SJCRH30 (cell line): ENCODE measurements at places on chromosomes 1 and 21.

DNA sequence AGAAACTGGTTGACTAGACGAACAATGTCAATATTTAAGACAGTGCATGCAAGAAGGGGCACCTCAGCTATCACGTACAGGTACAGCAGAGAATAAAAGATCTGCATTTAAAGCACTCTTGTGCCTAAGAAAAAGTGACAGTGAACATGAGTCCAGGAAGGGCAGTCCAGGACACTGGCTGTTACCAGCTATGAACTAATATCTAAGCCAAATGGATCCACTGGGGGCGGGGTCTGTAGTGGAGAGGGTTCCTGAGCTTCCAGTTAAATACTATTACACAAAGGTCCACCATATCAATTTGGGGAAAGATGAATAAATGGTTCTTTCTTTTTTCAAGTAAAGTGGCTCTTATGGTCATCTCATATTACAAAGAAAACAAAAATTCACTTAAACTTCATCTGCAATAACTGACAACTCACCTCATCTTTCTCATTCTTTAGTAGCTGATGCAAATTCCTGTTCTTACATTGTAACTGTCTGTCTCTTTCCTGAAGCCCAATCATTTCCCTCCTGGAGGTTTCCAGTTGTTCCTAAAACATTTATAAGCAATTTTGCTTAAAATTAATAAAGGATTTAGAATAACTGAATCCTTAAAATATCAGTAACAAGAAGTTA, 24.5 kb downstream of the SSX2IP start:
- peaks cover 18% of the 10 kb centered on the region; the same call in 1 of the 2 replicates for H3K36me3 ChIP-seq
- 0 out of 2 replicates have a peak, but pooled peaks cover 3% of the 10 kb centered on the region for H3K4me1 ChIP-seq
- no peak for DNase-seq
- H3K27me3 ChIP-seq: no peaks in the 10 kb centered on the region

GRCh38 chr1:41542196-41542930, 57.9 kb upstream of the EDN2 start:
- no peaks in the 10 kb centered on the region for H3K36me3 ChIP-seq
- H3K4me1 ChIP-seq: peaks cover 4% of the 10 kb centered on the region; the same call in 1 of the 2 replicates
- H3K27ac ChIP-seq: no peak overlapping the region
- no peak for DNase-seq

DNA sequence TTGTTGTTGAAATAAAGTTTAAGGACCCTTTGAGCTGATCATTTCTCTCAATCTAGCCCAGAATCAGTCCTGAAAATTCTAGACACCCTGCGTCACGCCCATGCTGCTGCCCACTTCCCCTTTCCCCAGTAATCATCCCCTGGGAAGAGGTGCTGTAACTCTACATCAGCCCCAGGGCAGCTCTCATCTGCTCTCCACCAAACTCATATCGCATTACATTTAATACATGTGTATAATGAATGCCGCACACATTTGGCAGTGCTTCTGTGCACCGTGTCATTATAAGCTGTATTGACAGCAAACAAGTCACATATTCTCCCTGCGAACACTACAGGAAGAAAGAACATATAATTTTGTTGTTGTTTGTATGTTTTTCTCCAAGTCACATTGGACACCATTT, 539.7 kb upstream of the DAB1 start:
- peak; percentile 36 for DNase-seq
- no peaks in the 10 kb centered on the region; the same call in 1 of the 2 replicates for H3K27me3 ChIP-seq
- H3K27ac ChIP-seq: no peak overlapping the region
- H3K4me1 ChIP-seq: no peaks in the 10 kb centered on the region
- H3K36me3 ChIP-seq: no peaks in the 10 kb centered on the region

DNA sequence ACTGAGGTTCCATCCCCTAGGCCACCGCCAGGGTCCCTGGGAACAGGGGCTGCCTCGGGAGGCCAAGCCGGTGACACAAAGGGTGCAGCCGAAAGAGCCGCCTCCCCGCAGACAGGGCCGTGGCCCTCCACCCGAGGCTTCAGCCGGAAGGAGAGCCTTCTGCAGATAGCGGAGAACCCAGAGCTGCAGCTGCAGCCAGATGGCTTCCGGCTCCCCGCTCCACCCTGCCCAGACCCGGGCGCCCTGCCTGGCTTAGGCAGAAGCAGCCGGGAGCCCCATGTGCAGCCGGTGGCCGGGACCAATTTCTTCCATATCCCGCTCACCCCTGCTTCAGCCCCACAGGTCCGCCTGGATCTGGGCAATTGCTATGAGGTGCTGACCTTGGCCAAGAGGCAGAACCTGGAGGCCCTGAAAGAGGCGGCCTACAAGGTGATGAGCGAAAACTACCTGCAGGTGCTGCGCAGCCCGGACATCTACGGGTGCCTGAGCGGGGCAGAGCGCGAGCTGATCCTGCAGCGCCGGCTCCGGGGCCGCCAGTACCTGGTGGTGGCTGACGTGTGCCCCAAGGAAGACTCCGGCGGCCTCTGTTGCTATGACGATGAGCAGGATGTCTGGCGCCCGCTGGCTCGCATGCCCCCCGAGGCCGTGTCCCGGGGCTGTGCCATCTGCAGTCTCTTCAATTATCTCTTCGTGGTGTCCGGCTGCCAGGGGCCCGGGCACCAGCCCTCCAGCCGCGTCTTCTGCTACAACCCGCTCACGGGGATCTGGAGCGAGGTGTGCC, 1.4 kb downstream of the KLHDC7A start:
- no peaks in the 10 kb centered on the region for H3K36me3 ChIP-seq
- H3K4me3 ChIP-seq: no peak overlapping the region
- DNase-seq: no peak
- H3K27ac ChIP-seq: no peak overlapping the region
- H3K27me3 ChIP-seq: peaks cover 11% of the 10 kb centered on the region; the same call in 1 of the 2 replicates

DNA sequence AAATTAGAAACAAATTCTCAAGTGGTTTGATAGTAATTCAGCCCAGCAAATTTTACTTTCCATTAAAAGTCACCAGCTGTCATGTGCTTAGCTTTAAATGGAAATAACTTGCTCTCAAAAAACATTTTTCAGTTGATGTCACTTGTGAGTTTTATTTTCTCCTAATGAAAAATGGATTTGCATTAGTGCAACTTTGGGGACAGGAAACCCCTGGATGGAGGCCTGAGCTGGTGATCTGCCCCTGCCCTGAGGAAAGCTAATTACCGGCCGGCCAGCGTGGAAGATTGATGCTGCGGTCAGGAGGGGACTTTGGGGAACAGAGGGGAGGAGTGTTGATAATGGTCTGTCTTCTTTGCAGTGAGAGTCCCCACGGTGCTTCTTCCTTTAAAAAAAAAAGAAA, 66.8 kb upstream of the ANGPTL1 start:
- no peak overlapping the region for H3K27ac ChIP-seq
- no peak for DNase-seq
- no peak overlapping the region for H3K4me3 ChIP-seq
- H3K4me1 ChIP-seq: no peaks in the 10 kb centered on the region

GRCh38 chr21:28221984-28222383, 770.7 kb downstream of the LTN1 start:
- no peak overlapping the region for H3K4me3 ChIP-seq
- DNase-seq: no peak
- H3K4me1 ChIP-seq: no peaks in the 10 kb centered on the region
- H3K27me3 ChIP-seq: no peaks in the 10 kb centered on the region
- H3K27ac ChIP-seq: no peak overlapping the region
